ENCODE measurements at places on chromosomes 5 and 9.

- no peak for DNase-seq
Observed at GRCh38 chr5:179119415-179120170, 59.4 kb downstream of the ZNF354C start.

DNA sequence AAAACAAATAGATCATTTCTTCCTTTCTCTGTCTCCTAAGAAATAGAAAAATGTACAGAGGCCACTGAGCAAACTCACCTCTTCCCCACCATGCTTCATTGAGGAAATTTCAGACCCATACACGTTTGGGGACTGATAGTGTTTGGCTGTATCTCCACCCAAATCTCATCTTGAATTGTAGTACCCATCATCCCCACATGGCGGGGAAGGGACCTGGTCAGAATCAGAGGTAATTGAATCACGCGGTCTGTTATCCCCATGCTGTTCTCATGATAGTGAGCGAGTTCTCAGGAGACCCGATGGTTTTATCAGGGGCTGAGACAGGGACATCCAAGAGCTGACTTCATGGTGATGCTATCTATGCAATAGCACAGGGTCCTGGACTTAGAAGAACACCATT is 1655.8 kb downstream of the MAT2B start:
- DNase-seq, result no peak

- DNase-seq, result no peak
Observed at GRCh38 chr5:122473138-122473843, 161.3 kb downstream of the SNCAIP start.

DNA sequence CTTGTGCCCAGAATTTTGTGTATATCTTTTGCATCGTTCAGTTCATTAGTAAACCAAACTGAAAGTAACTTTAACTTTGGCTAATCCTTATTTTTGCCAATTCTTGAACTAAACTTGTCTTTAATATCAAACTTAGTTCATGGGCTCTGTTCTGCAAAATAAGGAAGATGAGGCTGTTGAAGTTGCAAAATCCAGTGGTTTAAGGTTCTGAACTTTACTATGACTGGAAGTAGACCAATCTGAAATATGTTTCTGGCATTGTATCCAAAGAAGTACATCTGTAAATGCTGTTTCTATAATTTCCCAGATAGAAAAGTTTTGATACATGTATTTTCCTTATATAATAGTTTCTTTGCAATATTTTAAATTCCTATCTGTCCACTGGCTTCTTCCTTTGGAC is 238.1 kb downstream of the CETN3 start:
- DNase-seq, result no peak

GRCh38 chr5:172164769-172165212 is 23.2 kb downstream of the STK10 start:
- DNase-seq, result no peak

GRCh38 chr9:37100327-37100726 is 20.0 kb upstream of the ZCCHC7 start:
- no peak for DNase-seq

All from CD4-positive, alpha-beta T cell treated with Interferon gamma for 1 hour (primary cell).